Activated gamma-delta T cell treated with Interleukin-2 at 50 U/mL for 16 hours (primary cell): ENCODE measurements at places on chromosomes 11 and 22.

- DNase-seq = no peak
Measured at GRCh38 chr11:20081336-20081735, 78.9 kb downstream of the DBX1 start.

- DNase-seq = no peak
Measured at GRCh38 chr11:77515483-77515882, 41.6 kb upstream of the PAK1 start.

GRCh38 chr22:36256478-36256877 lies 3.5 kb downstream of the APOL1 start:
- DNase-seq = no peak

GRCh38 chr11:45248501-45249011 lies 37.6 kb downstream of the SYT13 start:
- DNase-seq = no peak

DNA sequence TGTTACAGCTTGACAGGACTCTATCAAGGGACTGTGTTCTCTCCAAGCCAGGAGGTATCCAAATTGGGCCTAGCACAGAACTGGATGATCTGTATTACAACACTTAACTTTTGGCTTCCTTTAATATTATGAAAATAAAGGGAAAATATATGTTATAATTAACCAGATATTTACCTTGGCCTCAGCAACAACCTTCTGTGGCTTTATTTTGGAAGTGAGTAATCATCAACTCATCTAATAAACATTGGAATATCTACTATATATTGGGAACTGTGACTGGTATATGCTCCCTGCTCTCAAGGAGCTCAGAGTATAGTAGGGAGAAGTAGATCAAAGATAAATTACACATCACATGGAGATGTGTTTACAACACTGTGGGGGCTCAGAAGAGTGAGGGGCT lies 352.2 kb downstream of the METTL15 start:
- DNase-seq = no peak

GRCh38 chr22:40451210-40451609 lies 80.8 kb downstream of the SGSM3 start:
- DNase-seq = peak; percentile 17

GRCh38 chr11:77144857-77145428 lies 16.9 kb downstream of the MYO7A start:
- no peak for DNase-seq

GRCh38 chr11:12731841-12732336 lies 57.7 kb downstream of the TEAD1 start:
- no peak for DNase-seq

- DNase-seq = no peak
Measured at GRCh38 chr11:67780056-67780455, 105.6 kb upstream of the ALDH3B2 start.

DNA sequence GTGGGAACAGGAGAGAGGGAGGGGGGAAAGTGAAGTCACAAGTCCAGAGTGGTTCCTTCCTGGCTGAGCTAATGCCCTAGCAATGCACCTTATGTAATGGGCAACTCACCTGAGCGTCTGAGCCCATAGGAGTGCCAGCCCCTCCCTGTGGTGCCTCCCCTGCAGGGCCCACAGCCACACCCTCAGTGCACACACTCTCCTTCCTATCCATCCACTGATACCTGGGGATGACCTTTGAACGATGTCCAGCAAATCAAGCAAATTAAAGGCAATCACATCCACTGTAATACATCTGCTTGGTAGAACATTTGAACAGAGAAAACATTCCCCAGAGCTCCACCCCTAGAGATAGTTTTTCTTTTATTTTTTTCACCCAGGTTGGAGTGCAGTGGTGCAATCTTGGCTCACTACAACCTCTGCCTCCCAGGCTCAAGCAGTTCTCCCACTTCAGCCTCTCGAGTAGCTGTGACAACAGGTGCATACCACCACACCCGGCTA lies 19.6 kb upstream of the MICAL2 start:
- no peak for DNase-seq

DNA sequence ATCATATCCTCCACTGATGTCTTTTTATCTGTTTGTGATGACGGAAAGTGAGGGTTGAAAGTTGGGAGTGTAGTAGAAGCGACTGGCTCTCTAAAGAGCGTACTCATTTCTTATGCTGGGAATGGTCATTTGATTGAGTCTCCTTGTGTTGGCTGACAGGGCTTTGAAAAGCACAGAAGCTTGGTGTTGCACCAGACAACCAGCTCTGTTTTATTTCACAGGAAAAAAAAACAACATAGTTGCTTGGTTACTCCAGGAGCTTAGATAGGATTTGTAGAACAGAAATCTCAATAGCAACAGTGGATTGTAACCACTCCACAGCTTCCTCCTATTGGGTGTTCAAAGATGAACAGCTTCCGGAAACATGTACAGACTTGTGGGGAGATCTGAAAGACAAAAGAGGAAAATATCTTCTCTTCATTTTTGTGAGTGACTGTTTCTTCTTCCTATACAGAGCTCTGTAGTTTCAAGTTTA lies 2.7 kb downstream of the RBM14 start:
- DNase-seq = peak; percentile 12

- DNase-seq = no peak
Measured at GRCh38 chr11:64648551-64648950, 57.5 kb downstream of the SLC22A12 start.

GRCh38 chr11:61923166-61924063 lies 6.0 kb upstream of the RAB3IL1 start:
- DNase-seq = no peak
